Renal cortical epithelial cell (primary cell): ENCODE measurements at places on chromosomes 7 and 10. TPM values are rescaled to one million over a fixed set of nuclear protein-coding genes. Genes with fewer than 3 reads are reported as not detected.

GJC3 gene
- not detected in 2 replicates for total RNA-seq

KIFBP gene
- total RNA-seq: 54.9 and 73.8 TPM in 2 replicates

FXYD4 gene
- total RNA-seq: not detected in 2 replicates

NEUROG3 gene
- not detected in 2 replicates for total RNA-seq

PRLHR gene
- total RNA-seq: not detected in 2 replicates

GPR37 gene
- total RNA-seq: 1.2 and 4.2 TPM in 2 replicates

CTBP2 gene
- 89.4 and 109 TPM in 2 replicates for total RNA-seq

- peak; percentile 73 for DNase-seq
Observed at GRCh38 chr10:118300320-118300719, 41.8 kb downstream of the FAM204A start.

- no peak for DNase-seq
Observed at GRCh38 chr7:26334166-26334859, 42.7 kb downstream of the SNX10 start.

DNA sequence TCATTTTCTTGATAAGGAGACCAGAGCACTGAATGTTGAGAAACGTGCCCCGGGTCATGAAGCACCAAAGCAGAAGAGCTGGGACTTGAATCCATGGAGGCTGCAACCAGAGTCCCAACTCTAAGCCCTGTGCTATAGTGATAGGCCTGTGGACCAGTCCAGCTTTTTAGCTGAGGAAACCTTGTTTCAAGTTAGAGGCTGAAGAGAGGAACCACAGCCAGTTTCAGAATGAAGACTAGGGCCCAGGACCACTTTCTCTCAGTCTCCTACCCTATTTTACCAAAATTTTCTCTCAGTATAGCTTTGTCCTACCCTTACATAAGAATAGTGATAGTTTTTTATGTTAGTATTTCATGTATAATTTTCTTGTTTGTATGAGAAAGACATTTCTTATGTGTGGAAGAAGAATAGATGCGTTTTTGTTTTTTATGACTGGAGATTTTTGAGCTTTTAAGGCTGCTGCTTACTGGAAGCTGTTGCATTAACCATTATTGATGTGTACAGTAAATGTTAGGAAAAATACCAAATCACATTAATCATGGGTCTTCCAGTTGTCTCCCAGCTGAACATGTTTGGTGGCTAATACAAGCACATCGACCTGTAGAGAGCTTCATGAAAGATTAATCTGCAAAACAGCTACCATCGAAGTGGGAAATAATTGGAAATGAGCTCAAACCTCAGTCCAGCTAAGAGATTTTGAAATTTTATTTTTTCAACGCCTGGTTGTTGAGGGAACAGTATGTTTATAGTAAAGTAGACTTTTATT is 45.0 kb upstream of the CSTF2T start:
- no peak for DNase-seq

GRCh38 chr7:30572212-30572841 is 22.4 kb upstream of the GARS1 start:
- peak; percentile 31 for DNase-seq

GRCh38 chr7:39952803-39953202 is 2.7 kb downstream of the CDK13 start:
- no peak for DNase-seq

DNA sequence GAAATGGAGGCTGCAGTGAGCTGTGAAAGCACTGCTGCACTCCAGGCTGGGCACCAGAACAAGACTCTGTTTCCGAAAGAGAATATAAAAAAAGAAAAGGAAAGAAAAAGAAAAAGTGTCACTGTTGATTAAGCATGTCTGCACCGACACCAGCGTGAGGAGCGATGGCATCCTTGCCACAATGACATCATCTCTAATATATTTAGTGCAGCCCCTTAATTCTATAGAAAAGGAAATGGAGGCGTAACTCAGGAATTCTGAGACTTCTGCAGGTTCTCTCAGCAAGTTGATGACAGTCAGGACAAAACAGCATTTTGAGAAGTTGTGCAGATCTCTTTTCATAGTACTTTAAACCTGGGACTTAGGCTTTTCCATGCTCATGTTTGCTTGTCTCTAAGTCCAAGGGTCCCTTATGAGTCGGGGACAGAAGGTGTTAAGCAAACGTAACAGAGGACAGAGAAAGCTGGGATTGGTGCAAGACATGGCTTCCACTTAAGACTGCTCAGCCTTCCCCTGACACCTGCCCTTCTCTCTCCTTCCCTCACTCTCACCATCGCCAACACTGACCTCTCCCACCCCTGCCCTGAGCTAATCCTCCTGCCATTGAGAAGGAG is 16.9 kb upstream of the ANKRD1 start:
- DNase-seq: no peak

DNA sequence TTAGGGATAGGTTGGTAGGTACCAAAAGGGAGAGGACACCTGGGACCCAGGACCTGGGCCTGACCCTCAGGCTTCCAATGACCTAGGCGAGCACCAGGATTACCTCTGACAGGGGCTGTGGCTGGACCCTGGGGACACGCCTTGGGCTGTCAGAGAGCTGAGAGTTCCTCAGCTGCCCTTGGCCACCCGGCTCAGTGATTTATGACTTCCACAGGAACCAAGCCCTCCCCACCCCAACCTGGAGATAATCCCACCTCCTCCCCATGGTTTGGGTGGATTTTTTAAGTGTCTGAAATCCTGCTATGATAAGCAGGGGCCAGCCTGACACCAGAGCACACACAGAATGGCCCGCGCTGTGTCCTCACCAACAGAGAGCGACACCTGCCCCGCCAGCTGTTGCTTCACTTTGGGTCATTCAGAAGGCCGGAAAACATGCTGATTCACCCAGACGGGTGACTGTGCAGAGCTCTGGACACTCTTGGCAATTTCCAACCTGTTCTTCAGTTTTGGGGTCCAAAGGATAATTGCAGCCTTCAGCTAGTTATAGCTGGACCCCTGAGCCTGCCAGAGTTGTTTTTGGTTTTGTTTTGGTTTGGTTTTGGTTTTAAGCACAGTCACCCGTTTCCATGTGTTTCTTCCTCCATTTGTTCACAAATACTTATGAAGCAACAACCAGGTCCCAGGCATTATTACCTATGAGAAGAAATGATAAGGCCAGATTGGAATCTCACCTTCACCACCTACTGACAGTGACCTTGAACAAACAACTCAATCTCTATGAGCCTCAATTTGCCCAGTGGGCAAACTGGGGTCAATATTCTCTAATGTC is 78.2 kb downstream of the RAB11FIP2 start:
- DNase-seq: no peak

DNA sequence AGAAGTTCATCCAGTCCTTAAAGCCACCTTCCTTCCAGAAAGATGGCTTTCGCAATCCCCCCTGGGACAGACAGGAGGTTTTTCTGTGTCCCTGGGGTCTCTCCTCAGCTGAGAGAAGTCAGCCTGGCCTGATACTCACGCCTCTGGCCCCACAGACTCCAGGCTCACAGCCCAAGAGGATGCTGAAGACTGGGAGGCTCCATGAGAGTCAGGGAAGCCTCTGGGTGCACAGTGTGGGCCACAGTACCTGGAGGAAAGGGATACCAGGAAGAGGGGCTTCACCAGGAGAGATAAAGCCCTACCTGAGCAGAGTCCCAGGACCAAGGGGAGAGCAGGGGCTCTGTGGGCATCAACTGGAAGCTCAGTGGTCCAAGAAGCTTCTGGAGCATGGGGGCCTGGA is 324.4 kb downstream of the GRID1 start:
- no peak for DNase-seq

DNA sequence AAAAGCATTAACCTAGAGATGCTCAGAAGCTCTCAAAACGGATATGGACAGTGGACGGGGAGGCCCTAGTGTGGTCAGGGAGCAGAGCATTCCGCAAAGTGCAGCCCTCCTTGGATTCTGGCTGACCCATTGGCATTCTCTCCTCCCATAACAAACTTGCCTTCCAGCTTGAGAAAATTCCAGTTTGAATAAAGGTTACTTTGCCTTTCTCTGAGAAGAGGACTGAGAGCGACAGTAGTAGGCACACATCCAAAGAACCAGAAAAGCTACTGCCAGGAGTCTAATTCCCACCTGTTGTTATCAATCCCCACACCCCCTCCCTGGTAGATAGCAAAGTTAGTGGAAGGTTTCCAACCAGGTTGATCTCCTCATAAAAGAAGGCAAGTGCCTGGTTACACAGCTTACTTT is 84.7 kb upstream of the TRIL start:
- DNase-seq: no peak

GRCh38 chr10:96325719-96326373 is 21.6 kb downstream of the DNTT start:
- DNase-seq: no peak

DNA sequence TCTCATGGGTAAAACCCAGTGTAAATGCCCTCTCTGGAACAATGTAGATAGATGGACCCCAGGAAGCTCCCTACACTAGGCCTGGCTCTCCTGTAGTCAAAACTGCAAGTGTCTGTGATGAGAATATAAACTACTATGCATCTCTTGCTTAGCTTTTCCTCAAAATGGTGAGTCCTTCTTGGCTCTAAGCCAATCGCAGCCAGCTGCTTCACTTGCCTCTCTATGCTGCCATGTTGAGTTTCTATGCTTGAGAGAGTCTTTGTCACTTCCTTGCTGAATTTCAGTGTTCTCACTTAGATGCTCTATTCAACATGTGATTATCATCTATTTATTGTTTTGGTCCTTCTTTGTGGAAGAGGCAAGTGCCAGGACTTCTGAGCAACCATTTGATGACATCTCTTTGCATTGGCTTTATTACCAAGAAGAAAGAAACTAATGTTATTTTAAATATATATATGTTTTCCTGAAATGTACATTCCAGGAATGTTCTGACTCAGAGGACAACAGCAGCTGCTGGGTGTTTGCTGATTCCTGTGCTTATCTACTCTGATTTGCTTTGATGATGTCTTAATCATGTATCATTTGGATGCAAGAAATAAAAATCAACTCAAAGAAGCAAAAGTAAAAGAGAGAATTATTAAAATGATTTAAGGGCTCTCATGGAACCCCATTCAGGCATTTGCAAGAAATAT is 16.6 kb downstream of the TAS2R40 start:
- no peak for DNase-seq

GRCh38 chr10:103855852-103856796 is 748 bp upstream of the SH3PXD2A start:
- no peak for DNase-seq

DNA sequence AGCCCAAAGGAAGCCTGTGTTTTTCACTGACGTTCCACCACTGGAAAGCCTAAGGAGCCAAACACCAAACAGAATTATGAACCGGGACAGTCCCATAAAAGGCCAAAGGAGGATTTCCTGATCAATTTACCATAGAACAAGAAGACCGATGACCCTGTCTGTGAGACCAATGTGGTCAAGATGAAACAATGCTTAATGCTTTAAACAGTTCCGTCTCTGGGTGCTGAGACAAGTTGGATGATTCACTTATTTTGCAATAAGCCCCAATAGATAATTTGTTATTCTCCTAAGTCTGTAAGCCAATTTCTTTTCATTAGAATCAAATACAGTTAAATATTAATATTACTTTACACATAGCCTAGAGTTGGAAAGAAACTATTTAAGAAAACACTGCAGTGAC is 134.9 kb downstream of the MICU1 start:
- peak; percentile 80 for DNase-seq

GRCh38 chr7:4050126-4050660 is 631.9 kb upstream of the FOXK1 start:
- DNase-seq: no peak

DNA sequence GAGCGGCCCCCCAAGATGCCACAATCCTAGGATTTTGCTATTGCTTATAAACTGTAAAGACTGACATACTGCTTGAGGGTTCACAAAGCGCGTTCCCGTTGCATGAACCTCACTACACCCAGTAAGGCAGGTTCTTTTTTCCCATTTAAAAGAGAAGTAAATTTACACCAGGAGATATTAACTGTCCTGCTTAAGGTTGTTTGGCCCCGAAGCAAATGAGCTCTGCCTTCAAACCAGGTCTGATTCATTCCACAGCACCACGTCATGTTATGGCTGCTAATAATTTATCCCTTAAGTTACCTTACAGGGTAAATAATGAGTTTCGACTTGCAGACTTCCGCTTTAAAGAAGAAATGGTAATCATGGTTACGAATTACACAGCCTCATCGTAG is 559 bp upstream of the FKBP14 start:
- DNase-seq: peak; percentile 92

DNA sequence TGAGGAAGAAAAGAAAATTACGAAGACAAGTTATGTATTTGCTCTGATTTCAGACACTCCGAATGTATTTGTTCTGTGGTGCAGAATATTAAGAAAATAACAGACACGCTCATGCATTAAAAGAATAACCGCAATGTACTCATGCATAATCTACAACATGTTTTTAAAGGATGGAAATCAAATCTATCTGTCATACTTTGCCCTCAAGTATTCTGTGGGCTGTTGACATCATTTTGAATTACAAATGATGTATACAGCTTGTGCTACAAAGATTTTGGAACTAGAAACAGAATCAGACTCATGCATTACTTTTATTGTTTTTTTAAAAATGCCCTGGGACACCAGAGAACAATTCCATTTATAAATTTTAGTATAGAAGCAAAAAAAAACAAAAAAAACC is 69.9 kb downstream of the APBB1IP start:
- DNase-seq: no peak

DNA sequence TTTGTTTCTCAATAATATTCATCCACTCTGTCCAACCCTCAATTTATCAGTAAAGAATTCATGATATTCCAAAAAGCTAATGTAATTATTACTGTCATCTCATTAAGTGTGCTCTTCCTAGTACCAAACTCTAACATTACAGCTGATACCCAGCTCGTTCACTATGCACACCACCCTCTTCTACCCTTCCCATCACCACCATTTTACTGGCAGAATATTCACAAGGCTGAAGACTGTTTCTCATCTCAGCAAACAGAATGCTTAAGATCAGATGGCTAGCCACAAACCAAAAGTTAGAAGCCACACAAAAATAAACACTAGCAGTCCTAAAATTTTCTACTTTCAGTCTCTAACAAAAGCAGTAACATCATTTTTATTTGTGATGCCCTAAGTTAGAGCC is 121.5 kb downstream of the SRPK2 start:
- no peak for DNase-seq

DNA sequence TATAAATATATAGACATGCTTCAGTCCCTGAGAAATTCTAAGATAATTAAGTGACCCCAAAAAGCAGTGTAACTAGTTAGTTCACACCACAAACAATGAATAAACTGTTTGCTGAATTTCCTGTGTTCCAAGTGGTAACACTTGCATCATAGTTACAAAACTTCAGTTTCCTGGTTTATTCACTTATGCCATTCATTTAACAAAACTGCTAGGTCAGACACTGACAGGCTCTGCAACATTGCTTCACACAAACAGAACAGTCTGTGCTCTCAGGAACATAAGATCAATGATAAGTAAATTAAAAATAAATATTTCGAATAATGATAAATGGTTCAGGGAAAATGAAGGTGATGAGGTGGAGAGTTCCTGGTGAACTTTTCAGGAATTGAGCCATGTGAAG is 133.3 kb upstream of the NAMPT start:
- DNase-seq: peak; percentile 92

DNA sequence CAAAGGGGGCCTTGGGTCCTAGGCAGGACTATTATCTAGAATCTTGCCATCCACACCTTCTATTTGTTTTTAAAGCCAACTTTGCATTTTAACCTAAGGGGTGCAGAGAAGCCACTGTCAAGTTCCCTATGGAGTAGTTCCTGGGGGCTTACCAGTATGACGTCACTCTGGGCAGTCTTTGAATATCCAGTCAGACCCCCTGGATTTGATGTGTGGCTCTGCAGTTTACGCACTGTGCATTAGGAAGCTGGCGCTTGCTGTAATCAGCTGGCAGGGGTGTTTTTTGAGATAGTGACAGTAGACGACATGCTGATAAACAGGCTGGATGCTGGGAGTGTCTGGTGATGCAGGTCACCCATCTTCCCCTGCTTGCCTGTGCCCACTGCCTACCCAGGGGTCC is 892.7 kb upstream of the ZNF722 start:
- DNase-seq: no peak
